ENCODE measurements at places on chromosomes 5 and 9.

DNA sequence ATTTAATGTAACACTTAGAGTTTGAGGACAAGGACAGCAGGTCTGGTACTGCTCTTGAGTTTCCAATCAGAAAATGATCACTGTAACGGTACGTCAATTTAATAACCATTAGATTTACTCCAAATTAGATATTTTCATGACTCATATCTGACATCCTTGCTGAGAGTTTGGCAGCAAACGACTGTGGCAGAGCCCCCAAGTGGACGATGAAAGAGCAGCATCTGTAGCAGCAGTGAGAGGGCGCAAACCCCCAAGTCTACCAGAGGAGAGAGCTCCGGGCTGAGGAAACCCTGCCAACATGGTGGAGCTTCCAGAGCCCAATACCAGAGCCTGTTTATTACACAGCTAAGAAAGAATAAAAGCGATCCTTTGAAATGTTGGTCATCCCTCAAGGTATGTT lies 73.2 kb upstream of the EPB41L4A start:
- DNase-seq = no peak

GRCh38 chr9:118991366-118992285 lies 377.6 kb downstream of the BRINP1 start:
- no peak for DNase-seq

DNA sequence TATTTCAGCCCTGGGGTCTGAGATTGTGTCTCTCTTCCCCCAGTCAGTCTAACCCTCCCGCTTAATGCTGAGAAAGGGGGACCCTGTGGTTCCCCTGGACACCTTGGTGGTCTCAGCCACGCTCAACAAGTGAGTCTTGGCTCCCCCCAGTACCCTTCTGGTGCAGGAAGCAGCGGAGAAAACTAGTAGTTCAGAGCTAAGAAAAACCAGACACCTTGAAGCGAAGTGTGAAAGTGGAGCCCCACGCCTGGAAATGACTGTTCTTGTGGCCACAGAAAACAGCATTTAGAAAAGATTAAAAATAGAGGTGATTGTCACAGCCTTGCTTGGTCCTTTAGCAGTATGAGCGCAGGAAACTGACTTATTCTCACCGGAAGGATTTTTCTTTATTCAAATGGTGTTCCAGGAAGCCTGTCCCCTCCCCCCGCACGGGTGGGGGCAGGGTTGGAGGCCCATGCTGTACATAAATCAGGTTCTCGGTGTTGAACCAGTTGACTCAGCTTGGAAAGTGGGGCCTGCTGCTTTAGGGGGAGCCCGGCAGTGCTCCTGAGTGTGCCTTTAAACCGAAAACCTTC lies 8.1 kb downstream of the ARPC5L start:
- peak; percentile 94 for DNase-seq

- no peak for DNase-seq
Measured at GRCh38 chr5:55052383-55052931, 28.4 kb downstream of the GZMK start.

DNA sequence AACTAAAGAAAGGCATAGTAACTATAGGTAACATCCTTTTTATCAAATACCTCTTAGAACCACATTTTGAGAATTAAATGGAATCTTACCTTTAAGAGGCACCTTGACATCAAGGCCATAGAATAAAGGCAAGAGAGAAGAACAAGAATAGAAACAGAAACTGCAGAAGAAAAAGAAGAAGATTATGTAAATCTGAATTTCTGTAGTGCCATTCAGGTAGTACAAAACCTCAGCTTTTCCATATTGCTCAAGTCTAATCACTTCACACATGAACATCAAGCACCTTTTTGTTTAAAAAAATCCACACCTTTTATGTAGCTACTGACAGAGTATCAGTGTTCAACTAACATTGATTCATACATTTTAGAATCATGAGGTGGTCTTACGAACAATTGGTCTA lies 91.8 kb upstream of the DPYSL3 start:
- DNase-seq = no peak

DNA sequence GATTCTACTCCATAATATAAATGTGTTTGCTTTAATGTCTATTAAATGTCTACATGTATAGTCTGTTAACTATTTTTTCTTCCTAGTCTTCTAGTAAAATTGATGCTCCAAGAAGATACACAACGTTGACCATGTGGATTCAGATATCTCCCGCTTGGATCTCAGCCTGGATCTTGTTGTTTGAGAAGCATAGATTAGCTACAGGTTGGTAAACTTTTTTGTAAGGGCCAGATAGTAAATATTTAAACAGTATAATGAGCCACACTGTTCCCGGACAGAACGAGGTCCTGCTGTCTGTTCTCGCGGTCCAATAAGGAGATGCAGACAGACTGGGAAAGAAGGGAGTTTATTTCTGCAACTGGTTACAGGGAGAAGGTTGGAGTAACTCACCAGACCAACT lies 86.2 kb upstream of the IL12B start:
- DNase-seq = no peak

DNA sequence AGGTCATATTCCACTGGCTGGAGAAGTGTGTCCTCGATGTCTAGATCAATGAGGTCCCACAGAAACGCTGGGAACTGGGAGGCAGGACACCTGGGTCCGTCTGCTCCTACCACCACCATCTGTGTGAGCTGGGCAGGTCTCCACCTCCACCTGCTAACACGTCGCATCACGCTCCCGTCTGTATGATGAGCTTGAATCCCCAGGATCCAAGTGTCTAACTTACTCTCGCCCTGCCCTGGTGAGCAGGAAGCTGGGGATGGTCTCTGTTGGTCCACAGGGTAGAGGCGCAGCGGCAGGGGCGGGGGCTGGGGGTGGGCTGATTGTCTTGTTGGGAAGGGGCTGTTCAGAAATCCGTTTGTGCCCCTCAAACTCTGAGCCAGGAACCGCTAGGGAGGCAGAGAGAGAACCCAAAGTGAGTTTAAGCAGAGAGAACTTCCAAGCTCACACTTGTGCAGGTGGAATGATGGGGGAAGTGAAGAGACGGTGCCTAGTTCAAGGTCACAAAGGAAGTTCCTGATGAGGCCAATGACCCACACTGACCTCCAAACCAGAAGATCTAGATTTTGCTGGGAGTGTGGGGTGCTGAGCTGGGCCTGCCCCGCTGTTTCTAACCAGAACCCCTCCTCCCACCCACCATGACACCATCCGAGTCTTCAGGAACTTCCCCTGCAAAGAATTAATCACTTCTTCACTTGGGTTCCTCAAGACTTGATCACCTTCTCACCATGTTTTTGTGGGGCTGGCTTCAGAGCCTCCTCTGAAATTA lies 21.1 kb downstream of the ORM2 start:
- DNase-seq = no peak

DNA sequence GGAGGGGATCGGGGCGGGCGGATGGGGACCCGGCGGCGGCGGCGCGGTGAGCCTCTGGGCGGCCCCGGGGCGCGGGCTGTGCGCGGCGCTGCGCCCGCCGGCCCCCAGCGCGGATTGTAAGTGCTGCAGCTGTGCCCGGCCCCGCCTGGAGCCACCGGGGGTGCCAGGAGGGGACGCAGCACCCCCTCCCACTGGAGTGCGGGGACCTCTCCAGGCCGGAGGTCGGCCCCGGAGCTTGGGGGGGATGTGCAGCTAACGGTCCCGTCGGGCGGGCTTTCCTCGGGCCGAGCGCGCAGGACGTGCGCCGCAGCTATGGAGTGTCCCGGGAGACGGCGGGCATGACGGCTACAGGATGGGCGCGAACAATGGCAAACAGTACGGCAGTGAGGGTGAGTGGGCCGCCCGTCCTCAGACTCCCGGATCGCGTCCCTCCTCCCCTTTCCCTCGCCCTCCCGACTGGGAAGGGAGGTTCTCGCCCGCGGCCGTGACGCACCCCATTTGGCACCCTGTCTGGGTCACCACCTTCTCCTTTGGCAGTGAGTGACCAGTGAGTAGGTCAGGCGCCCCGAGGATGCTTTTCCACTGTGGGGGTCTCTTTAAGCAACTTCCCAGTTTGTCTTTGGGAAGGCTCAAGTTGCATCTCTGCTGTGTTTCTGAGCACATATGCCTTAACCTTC lies 483 bp downstream of the FBXL7 start:
- DNase-seq = no peak

GRCh38 chr5:168312606-168313295 lies 21.3 kb downstream of the WWC1 start:
- no peak for DNase-seq

- DNase-seq = no peak
Measured at GRCh38 chr5:19917588-19918122, 70.3 kb downstream of the CDH18 start.

DNA sequence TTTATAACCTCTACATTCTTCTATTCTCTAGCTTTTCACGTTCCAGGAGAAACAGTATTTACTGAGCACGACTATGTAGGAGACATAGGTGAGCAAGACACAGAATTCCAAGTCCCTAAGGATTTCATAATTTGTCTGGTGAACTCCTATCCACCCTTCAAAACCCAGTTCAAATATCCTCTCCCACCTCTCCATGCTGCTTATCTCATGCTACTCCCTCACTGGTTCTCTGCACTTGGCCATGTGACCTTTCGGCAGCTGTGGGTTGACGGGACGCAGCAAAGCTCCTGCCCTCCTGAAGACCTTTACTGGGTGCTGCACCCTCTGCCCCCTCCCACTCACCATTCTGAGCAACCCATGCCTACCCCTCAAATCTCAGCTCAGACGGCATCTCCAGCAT lies 173.2 kb downstream of the RGS3 start:
- no peak for DNase-seq

DNA sequence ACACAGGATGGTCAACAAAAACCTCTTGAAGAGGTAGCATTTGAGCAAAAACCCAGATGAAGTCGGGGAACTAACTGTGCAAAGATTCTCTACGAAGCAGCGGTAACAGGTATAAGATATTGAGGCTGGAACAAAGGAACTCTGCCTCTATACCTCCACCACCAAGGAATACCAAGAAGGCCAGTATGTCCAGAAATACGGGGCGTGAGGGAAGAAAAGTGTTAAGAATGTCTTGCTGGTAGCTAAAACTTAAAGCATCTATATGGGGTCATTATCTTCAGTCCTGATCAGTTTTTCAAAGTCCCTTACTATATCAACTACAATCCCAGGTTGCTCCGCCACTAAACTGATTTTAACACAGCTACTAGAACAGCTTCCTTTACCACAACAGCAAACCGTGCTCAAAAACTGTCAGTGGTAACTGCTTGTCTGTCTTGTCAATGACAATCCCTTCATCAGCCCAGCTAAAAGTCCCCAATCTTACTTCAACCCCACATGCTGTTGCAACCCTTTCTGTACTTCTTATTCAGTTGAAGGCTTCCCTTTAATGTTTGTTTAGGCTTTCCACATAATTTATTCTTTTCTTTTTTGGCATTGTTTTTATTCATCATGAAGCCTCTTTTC lies 9.4 kb downstream of the PAM start:
- peak; percentile 69 for DNase-seq

- DNase-seq = no peak
Measured at GRCh38 chr5:67214707-67215447, 18.3 kb upstream of the CD180 start.

- DNase-seq = no peak
Measured at GRCh38 chr5:111830333-111830732, 73.3 kb upstream of the NREP start.

GRCh38 chr5:119022017-119022745 lies 33.8 kb upstream of the DTWD2 start:
- no peak for DNase-seq

All from natural killer cell treated with Interleukin-12 subunit alpha and Interleukin-12 subunit beta and Interleukin-15 and Interleukin-18, amount 100 ng/mL, for 72 hours (primary cell).